ENCODE measurements at places on chromosomes 1 and 21. TPM values are rescaled to one million over a fixed set of nuclear protein-coding genes. Genes with fewer than 3 reads are reported as not detected.

The ZDHHC18 gene
- 19.9 TPM for total RNA-seq

- H3K27me3 ChIP-seq: no peaks in the 10 kb centered on the region
- H3K4me3 ChIP-seq: no peak overlapping the region
- DNase-seq: no peak
- no peak overlapping the region for H3K27ac ChIP-seq
- peaks cover 60% of the 10 kb centered on the region for H3K36me3 ChIP-seq
Observed at GRCh38 chr1:154433161-154433764, 28.1 kb downstream of the IL6R start.

The PRMT6 gene
- total RNA-seq: 19.6 TPM

DNA sequence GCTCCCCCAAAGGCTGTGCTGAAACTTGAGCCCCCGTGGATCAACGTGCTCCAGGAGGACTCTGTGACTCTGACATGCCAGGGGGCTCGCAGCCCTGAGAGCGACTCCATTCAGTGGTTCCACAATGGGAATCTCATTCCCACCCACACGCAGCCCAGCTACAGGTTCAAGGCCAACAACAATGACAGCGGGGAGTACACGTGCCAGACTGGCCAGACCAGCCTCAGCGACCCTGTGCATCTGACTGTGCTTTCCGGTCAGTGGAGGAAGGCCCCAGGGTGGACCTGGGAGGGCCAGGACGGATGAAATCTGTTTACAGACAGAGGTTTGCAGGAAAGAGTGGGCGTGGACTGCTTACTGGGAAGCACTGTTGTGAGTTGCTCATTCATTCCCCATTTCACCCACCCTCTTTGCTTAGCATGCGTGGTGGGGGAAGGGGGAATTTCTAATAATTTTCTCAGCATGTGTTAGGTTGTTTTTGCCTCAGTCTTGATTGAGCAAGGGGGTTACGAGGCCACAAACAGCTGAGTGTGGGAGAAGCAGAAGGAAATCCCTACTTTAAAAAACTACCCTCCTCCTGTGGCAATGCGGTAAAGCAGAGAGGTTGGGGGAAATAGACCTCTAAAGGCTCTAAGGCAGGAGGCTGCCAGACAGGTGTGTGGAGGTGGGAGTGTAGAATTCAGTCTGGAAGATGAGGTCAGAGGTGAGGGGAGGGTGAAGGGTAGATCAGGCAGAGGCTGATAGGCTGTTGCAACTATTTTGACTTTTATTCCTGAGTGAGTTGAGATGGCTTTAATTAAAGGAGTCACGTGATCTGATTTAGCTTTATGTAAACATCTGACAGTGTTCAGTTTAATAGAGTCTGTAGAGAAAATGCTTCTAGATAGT is 1.3 kb downstream of the FCGR2A start:
- no peak for DNase-seq
- no peaks in the 10 kb centered on the region for H3K36me3 ChIP-seq
- no peaks in the 10 kb centered on the region for H3K4me1 ChIP-seq
- H3K27ac ChIP-seq: no peak overlapping the region
- no peaks in the 10 kb centered on the region for H3K27me3 ChIP-seq

GRCh38 chr1:79323239-79324025 is 316.9 kb upstream of the ADGRL4 start:
- no peak overlapping the region for H3K4me3 ChIP-seq
- H3K36me3 ChIP-seq: no peaks in the 10 kb centered on the region
- DNase-seq: peak; percentile 96
- no peaks in the 10 kb centered on the region for H3K27me3 ChIP-seq
- peaks cover 14% of the 10 kb centered on the region for H3K4me1 ChIP-seq

DNA sequence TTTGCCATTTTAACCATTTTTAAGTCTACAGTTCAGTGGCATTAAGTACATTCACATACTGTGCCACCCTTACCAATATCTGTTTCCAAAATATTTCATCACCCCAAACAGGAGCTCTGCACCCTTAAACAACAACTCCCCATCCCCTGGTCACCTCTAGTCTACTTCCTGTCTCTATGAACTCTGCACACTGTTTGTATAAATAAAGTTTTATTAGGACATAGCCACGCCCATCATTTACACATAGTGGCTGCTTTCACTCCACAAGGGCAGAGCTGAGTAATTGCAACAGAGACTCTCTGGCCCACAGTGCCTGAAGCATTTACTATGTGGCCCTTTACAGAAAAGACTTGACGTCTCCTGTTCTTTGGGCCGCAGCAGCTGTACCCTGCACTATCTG is 30.1 kb downstream of the KCNAB2 start:
- no peak for DNase-seq
- H3K36me3 ChIP-seq: no peaks in the 10 kb centered on the region
- H3K4me1 ChIP-seq: no peaks in the 10 kb centered on the region
- no peak overlapping the region for H3K4me3 ChIP-seq
